Stimulated activated CD4-positive, alpha-beta T cell treated with anti-CD3 and anti-CD28 coated beads, Interleukin-1b, Interleukin-23, amount 100 ng/mL, for 1 hour (primary cell): ENCODE measurements at places on chromosomes 6 and 20.

- no peak for DNase-seq
Observed at GRCh38 chr6:161442420-161442819, 168.6 kb upstream of the AGPAT4 start.

DNA sequence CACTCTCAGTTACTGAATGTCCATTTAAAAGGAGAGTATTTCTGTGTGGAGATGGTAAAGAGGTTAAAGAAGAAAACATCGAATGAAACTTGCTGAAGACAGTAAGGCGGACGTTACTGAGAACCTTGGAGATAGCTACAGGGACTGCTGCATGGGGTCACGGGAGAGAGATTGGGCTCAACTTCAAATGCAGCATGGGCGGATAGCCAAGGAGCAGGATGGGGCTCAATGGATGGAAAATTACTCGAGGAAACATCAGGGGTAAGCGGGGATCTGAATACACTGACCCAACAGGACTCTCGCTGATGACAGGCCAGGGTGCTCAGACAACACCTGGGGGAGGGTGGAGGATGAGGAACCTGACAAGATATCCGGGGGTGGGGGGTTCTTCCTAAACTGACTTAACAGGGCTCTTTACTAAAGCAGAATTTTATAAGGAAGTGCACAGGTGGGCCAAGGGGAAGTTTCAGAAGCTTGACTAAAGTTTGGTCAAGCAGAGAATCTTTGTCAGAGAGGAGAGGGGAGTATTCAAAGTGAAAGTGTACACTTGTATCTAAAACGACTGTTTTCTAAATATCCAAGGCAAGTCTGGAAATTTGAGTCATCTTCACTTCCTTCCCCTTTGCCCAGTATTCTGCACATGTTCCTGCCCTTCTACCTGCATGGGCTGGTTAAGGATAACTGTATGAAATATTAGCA, 22.8 kb downstream of the ECT2L start:
- DNase-seq = no peak

DNA sequence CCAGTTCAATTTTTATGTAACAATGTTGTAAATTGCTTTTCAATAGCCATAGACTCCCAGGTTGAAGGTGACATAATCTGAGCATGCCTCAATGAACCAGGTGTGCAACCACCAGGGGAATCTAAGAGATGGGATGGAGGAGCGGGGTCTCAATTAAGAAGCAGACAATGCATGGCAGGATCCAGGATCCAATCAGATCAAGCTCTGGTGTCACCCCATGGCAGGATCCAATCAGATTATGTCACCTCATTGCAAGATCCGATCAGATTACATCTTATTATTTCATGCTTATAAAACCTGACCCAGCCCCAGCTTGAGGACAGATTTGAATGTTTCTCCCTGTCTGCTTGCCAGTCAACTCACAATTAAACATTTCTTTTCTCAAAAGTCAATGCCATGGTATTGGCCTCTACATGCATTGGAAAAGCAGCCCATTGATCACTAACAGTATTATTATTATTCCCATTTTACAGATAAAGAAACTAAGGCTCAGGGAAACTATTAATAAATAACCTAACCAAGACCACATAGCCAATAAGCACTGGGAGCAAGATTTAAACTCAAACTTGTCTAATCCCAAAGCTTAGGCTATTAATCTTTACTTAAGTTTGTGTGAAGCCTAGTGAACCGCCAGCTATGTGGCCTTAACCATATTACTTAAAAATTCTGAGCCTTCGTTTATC, 14.3 kb upstream of the SIRT5 start:
- DNase-seq = no peak

GRCh38 chr20:47748823-47749222, 36.5 kb downstream of the SULF2 start:
- no peak for DNase-seq

GRCh38 chr6:136706430-136706829, 85.8 kb downstream of the MAP3K5 start:
- no peak for DNase-seq

GRCh38 chr6:107786709-107787588, 37.2 kb downstream of the SCML4 start:
- DNase-seq = no peak

DNA sequence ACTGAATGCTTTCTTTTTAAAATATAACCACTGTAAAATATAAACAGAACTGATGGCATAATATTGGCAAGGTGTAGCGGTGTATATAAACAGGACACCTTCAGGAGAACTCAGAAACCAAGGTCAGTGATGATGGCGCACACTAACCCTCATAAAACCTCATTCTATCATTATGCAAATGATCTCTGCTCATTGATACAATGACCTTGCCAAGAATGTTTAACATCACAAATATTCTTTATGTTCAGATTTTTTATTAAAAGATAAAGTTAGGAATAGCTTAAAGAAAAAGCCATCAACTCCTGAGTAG, 48.6 kb upstream of the DST start:
- no peak for DNase-seq

DNA sequence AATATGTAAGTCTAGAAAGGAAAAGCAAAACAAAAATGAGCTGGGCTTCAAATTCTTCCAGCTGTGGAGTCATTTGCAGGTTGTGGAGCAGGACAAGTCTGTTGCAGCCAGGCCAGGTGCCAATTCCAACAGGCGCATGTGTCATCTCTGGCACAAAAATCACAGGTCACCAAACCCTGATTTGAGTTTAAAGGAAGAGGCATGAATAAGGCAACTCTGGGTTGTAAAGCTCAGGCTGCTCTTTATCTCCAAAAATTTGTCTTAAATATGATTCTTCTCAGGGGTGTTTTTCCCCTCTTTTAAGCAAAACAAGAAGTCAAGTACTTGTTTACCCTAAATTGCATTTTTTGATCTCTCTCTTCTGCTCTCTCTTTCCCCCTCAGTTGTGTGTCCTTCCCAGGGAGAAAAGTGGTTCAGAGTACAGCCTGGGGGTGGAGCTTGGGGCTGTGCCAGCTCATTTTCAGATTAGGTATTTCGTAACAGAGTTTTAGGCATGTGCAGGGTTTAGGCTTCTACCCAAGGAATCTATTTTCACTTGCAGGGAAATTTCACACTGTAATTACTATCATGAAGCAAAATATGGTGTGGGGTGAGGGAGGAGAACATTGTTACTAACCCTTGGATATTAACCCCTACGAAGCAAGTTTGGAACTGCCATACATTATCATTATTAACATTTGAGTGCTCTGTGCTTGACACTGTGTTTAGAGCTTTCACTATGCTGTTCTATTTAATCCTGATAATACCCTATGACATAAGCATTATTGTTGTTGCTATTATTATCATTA, 8.3 kb upstream of the NCOA3 start:
- DNase-seq = no peak

- DNase-seq = no peak
Observed at GRCh38 chr20:20706285-20706684, 6.2 kb downstream of the RALGAPA2 start.

- no peak for DNase-seq
Observed at GRCh38 chr6:41824571-41825569, 37.4 kb downstream of the TOMM6 start.

DNA sequence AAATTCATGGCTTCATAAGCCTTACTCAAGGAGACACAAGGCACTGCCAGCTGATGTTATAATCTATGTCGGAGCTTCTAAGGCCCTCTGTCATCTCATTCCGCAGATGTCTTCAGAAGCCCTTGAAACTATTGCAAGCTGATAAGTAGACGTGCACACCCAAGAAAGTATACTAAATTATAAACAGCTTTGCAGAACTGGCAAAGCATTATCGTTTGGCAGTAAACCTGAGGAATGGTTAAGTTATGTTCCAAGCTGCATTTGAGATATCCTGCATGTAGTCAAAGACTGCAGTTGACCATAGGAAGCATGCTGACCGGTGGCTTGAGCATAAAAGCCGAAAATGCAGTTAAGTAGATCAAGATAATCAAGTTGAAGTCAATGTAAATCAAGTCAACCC, 425.8 kb upstream of the SOX4 start:
- DNase-seq = no peak

- DNase-seq = no peak
Observed at GRCh38 chr6:24902782-24903181, 33.0 kb downstream of the RIPOR2 start.

- DNase-seq = no peak
Observed at GRCh38 chr20:38804221-38804620, 1.3 kb upstream of the PPP1R16B start.

- DNase-seq = no peak
Observed at GRCh38 chr20:1281279-1282057, 15.4 kb downstream of the SNPH start.

- no peak for DNase-seq
Observed at GRCh38 chr20:43752051-43752360, 25.2 kb upstream of the GTSF1L start.

GRCh38 chr20:62652041-62652893, 10.0 kb downstream of the SLCO4A1 start:
- DNase-seq = peak; percentile 17

DNA sequence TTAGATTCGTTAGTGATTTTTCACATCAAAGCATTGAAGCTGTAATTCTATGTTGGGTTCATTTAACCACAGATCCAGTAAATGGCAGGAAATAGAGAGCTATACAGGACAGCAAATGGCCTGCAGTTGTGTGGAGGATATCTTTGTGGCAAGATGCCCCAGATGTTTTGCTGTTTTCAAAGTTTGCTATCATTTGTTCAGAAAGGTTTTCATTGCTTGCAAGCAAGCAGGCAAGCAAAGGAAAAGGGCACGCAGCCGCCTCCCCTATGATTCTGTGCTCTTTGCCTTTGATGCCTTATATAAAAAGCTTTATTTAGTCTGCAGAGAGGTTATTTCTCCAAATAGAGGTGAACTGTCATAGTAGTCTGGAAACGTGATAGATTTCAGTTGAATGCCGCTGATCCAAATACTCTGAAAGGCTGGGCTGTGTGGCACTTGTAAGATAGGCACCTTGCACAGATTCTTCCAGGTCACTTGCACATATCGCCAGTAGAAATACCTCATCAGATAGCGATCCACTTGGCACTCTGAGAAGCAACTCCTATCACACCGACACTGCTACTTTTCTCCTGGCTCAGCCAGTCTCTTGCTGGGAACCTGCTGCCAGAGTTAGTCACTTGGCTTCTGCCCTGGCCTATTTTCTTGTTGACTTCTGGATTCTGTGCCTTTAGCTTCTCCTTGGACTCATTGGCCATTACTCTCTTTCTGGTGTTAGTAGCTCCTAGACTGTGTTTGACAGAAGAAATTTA, 66.4 kb downstream of the UTRN start:
- no peak for DNase-seq

DNA sequence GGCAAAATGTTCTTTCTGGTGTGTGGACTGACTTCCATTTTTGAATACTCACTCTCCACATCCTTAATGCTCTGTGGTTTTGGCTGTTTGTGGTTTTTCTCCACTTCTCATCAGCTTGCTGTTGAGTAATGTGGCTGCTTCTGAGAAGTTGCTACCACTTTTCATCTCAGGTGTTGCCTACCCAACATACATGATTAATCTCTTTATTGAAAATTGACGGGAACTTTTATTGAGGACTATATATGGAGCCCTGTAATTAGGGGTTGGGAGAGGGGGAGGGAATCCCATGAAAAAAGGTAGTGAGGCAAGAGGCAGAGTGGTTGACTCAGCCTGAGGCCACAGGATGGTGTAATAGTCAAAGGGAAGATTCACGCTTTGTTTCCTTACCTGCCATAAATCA, 17.6 kb downstream of the IL22RA2 start:
- no peak for DNase-seq

DNA sequence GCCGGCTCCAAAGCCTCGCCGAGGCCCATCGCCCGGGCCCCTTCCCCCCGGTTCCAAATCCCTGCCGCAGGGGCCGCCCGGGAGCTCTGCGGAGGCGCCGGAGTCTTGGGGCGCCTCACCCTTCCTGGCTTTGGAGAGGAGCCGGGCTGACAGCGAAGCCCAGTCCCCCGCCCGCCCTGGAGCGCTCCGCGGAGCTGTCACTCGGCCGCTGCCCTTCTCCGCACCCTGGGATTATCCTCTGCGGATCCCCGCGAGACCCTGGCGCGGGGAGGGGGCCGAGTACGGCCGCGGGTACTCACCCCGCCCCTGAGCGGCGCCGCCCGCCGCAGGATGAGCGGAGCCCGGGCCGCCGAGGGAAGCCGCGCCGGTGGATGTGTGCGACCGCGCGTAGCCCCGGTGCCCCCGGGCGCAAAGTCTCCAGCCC, 343 bp downstream of the SNAP91 start:
- no peak for DNase-seq

DNA sequence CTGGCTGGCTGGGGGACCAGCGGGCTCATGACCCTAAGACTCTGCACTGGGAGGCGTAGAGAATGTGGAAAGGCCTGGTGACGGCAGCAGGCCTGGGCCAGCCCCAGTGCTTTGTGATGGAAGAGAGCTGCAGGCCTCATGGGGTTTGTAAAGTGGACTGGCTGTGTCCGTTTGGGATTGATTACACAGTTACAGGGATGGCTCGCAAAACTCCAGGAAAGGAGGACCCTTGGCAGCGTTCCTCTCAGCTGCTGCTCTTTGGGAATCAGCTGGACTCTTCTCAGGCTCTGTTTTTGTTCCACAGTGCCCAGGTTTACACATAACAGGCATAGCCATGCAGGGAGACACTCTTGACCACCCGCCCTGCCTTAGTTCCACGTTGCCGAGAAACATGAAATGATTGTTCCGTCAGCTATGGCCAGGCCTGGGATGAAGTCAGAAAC, 89.0 kb downstream of the SLX4IP start:
- DNase-seq = no peak

- no peak for DNase-seq
Observed at GRCh38 chr6:42781546-42781795, 381 bp upstream of the BICRAL start.
